ENCODE measurements at places on chromosomes 11 and 22.

GRCh38 chr11:62981743-62982142 is 3.0 kb downstream of the SLC22A6 start:
- no peak for DNase-seq

- no peak for DNase-seq
These were observed 69.1 kb upstream of the NTM start for GRCh38 chr11:131301306-131301705.

DNA sequence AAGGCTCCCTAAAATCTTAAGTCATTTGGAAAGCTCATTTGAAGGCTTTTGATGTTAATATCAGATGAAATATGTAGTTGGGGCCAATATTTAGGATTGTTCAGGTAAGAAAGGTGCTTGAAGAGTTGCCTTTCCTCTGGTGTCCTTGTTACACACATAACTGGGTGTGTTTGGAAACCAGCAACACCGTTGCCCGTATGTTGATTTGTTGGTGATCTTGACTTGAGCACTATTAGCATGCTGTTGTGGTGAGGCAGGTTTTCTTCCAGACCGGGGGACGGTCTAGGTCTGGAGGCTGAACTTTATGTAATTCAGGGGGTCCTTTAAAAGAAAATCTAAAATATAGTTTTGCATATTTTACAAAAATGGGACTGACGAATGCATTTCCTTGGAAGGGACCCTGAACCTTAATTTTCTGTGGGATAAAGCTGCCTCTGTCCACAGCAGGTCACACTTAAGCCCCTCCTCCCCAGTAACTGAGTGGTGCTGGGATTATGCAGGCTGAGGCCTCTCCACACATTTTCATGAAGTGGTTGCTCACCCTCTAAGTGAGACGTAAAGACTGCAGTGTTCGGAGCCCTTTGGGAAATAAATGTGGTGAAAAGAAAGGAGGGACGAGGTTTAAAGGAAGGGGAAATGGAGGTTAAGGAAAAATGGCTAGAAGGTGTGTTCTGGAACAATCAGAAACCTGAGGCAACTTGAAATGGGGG is 1.8 kb downstream of the YWHAH start:
- no peak for DNase-seq

GRCh38 chr11:86486261-86487030 is 111.8 kb downstream of the CCDC81 start:
- no peak for DNase-seq

- DNase-seq: no peak
These were observed 40.8 kb downstream of the TBC1D22A start for GRCh38 chr22:46803031-46803880.

DNA sequence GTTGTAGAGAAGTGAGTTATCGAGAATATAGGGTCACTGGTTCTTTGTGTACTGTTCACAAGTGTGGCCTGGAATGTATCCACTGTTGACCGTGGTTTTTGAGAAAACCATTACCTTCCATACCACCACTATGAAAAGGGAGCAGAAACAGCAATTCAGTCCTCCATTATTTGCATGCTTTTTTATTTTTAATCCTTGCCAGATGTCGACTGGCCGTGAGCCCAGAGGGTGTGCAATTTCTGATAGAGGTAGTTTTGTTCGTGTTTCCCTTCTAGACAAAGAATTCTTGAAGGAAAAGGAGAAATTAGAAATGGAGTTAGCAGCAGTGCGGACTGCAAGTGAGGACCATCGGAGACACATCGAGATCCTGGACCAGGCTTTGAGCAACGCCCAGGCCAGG is 81.7 kb downstream of the AMOTL1 start:
- DNase-seq: no peak

GRCh38 chr22:48171271-48171691 is 1408.8 kb downstream of the TBC1D22A start:
- DNase-seq: no peak

DNA sequence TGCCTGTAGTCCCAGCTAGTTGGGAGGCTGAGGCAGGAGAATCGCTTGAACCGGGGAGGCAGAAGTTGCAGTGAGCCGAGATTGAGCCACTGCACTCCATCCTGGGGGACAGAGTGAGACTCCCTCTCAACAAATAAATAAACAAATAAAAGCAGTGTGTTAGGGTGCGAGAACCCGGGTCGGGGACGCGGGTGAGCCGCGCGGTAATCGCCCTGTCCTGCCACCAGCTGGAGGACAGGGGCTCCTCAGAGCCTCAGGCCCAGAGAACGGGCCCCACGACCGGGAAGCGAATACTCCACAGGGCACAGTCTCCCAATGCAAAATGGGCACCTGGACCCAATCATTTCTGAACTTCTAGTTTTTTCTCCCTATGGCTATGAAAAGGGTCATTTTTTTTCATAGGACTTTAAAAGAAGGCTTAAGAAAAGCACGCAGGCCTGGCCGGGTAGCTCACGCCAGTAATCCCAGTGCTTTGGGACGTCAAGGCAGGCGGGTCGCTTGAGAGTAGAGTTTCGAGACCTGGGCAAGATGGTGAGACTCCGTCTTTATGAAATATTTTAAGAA is 744 bp upstream of the MCM5 start:
- DNase-seq: no peak

GRCh38 chr11:34988294-34989255 is 72.2 kb downstream of the PDHX start:
- DNase-seq: no peak

- DNase-seq: no peak
These were observed 872 bp downstream of the TMA7B start for GRCh38 chr22:39960791-39961746.

- DNase-seq: no peak
These were observed 15.8 kb downstream of the SYT7 start for GRCh38 chr11:61564936-61565696.

DNA sequence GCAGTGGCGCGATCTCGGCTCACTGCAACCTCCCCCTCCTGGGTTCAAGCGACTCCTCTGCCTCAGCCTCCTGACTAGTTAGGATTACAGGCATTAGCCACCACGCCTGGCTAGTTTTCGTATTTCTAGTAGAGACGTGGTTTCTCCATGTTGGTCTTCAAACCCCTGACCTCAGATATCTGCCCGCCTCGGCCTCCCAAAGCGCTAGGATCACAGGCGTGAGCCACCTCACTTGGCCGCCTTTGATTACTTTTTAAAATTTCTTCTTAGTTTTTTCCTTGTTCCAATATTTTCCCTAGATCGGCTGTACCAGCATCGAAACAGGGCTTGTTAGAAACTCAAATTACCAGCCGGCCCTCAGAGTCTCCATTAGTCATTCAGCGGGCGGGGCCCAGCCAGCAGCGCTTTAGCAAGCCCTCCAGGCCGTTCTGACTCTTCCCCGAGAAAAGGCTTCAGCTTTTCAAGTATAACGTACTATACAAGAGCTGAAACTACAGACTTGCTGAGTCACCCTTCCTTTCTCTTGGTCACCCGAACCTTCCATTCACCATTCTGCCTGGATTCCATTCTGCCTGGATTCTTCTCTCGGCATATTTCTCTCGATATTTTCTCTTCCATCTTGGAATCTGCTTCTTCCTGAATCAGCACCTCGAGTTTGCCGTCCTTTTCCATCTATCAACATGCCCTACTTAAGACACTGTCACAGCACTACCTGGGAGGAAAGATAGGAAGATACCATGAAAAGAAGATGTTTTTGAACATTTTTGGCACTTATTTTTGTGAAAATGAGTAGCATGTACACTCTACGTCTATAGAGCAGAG is 6.7 kb upstream of the CAPRIN1 start:
- peak; percentile 72 for DNase-seq

DNA sequence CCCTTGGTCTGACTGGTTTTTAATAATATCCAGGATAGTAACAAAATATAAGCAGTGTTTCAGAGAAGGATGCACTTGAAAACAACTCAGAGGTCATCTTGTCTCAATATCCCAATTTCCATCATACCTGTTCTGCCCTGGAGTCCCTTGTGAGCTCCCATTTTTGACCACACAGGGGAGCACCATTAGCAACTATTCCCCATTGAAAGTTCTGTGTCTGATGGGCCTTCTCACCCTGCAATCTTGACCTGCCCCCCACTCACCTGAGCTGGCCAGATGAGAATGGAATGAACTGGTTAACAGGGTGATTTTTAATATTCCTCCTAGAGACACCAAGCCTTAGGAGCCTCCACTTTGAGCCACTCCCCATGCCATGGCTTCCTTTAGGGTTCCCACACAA is 3.8 kb upstream of the CAPN5 start:
- no peak for DNase-seq

DNA sequence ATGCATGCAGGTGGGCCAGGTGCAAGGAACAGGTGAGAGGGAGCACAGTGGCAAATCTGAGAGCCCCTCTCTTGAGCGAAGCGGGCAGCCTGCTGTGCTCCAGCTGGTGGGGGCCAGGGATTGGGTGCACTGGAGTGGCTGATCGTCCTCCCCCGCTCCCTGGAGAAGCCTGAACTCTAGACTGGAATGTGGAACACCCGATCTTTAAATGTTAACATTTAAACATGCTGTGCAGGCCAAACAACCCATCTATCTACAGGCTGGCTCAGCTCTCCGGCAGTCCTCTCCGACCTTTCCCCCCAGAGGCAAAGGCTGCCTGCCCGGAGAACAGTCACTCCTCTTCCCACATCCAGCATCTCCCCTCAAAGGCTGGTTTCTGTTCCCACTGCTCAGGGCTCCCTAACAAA is 5.1 kb downstream of the MRGPRF start:
- no peak for DNase-seq

DNA sequence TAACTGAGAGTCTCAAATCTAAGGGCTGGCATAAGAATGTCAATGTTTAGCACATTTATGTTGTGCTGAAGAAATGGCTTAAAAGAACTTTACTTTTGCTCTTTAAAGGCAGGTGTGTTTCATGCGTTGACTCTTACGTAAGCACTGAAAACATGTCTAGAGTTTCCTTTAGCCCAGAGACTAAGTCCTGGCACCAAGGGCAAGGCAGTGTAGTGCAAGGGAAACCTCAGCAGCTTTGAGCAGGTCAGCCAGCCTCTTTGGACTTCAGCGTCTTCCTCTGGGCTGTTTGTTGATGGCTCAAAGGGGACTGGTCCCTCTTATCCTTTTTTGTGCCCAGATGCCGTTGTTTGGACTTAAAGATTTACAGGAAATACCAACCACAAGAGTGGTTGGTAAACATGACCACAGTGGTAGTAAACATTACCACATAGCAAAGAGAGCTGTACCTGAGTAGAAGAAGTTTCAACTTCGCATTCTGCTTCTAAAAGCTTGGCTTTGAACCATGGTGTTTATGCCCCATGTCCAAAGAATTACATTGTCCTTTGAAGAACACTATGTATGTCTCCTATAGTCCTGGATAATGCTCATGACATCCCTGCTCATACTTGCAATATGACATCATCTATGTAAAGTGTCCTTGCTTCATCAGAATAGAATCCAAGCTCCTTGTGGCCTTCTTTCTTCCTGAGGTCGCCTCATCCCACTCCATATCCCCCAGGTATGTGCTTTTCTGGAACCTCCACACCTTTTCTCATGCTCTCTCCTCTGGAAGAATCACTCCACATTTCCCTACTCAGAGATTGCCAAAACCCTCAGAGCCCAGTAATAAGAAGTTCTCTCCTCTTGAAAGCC is 23.5 kb downstream of the TENM4 start:
- no peak for DNase-seq

GRCh38 chr11:60933416-60934123 is 9.3 kb downstream of the TMEM132A start:
- no peak for DNase-seq

DNA sequence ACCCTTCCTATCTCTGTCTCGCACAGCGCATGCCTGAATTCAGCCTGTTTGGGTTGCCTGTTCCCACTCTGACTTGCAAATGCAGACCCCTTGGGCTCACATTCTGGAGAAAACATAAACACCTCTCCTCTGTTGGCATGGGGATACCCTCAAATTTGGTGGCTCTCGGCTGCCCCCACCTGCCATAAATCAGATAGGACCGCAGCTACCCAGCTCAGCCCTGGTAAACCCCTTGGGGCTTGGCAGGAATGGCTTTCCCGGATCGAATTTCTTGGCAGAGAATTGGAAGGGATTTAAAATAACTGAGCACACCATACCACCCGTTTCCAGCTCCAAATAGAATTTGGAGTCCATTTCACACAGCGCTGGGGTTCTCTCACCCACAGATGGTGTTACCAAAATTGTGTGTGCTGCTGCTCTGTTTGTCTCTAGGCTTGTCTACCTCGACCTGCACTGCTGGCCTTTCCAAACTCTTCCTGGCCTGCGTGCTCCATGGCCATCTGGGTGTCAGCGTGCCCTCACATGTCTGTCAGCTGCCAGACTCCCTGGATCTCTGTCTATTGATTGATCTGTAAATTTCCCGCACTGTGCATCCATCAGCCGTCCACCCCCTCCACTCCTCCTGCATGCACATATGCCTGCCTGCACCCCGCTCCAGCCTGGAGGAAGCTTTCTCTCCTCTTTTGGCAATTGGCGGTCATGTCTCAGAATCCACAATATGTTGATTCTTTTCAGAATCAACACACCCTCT is 134.0 kb downstream of the NTM start:
- no peak for DNase-seq

GRCh38 chr11:9575260-9576240 is 2.1 kb downstream of the WEE1 start:
- peak; percentile 67 for DNase-seq

DNA sequence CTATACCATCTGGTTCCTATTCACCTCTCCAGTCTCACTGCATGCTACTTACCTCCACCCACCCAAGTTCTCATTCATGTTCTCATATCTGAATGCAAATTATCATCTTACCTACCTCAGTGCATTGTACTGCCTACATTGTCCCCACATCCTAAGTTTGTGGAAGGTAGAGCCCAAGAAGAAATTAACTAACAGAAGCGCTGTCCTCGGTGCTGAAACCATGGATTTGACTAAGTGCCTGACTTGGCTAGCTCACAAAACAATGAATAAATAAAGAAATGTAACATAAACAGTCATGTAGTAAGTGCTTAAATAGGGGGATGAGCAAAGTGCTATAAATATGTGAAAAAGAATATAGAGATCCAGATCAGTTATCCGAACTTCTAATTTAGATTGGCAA is 63.2 kb downstream of the GRIA4 start:
- DNase-seq: peak; percentile 41

- no peak for DNase-seq
These were observed 1228.0 kb downstream of the TBC1D22A start for GRCh38 chr22:47990481-47990880.

DNA sequence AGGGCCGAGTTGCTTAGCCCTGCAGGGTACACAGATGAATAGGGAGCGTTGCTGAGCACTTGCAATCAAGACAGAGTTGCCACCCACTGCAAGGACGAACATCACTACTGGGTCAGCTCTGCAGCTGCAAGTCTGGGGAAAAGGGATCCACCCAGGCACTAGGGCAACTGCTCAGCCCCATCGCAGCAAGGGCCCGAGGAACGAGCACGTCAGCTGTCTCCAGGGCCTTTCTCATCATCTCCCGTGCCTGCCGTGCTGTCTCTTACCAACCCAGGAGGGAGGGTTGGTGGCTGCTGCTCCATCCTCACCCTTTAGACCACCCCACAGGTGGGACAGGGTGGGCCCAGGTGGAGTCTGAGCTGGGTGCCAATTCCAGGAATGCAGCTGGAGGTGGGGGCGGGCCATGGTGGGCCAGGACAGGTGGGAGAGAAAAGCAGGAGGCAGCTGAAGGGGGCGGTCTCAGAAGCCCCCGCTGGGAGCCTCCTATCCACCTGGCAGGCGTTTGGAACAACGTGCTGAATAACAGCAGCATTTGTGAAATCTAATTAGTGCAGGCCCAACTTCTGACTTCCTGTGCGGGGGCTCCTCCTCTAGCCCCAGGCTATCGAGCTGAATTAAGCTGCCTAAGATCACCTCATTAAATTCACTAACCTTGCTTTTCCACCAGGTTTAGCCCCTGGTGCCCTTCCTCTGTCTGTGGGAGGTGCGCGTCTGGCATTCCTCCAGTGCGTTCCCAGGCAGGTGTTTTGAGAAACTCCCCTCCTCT is 252.5 kb downstream of the ST3GAL4 start:
- no peak for DNase-seq
